ENCODE measurements at places on chromosomes 5 and 9. TPM values are rescaled to one million over a fixed set of nuclear protein-coding genes. Genes with fewer than 3 reads are reported as not detected.

Gene ARID3C
- total RNA-seq = not detected

DNA sequence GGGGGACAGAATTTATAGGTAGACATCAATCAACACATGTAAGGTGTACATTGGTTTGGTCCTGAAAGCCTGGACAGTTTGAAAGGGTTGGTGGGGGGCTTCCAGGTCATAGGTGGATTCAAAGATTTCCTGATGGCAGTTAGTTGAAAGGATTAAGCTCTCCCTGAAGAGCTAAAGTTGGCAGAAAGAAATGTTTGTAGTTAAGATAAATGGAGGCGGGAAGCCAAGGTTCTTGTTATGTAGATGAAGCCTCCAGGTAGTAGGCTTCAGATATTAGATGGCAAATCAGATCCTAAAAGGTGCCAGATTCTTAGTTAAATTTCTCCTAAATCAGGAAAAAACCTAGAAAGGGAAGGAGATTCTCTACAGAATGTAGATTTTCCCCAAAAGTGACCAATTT is 9.0 kb upstream of the LRRTM2 start:
- DNase-seq = no peak

DNA sequence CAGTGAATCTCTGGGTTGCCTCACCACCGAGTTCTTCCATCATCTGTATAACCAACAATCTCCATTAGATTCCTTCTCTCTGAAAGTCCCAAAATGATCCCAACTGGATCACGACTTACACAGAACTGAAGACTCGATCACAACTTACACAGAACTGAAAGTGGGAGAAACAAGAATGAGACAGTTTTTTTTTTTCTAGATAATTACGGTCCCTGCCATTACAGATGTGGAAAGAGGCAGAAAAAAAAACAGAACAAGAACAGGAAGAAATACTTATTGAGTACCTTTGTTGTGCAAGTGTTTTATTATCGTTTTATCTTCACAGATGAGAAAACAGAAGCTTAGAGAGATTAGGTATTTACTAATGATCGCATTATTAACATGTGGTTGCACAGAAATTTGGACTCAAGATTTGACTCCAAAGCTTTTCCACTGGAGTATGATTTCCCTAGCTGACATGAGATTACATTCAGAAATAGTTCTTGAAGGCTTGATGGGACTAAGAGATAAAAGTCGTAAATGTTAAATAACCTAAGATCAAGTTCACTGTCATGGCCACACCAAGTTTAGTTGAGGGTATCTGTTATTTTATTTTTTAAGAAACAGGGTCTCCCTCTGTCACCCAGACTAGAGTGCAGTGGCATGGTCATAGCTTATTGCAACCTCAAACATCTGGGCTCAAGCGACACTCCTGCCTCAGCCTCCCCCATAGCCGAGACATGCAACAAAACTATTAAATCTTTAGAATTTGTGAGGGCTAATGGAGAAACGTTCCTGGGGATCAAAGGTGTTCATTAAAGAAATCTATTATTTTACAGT is 8.9 kb downstream of the PLK2 start:
- DNase-seq = no peak

GRCh38 chr5:10439692-10440091 is 2.0 kb upstream of the ROPN1L start:
- DNase-seq = no peak

- no peak for DNase-seq
Measured at GRCh38 chr5:5276430-5276829, 136.3 kb downstream of the ADAMTS16 start.

DNA sequence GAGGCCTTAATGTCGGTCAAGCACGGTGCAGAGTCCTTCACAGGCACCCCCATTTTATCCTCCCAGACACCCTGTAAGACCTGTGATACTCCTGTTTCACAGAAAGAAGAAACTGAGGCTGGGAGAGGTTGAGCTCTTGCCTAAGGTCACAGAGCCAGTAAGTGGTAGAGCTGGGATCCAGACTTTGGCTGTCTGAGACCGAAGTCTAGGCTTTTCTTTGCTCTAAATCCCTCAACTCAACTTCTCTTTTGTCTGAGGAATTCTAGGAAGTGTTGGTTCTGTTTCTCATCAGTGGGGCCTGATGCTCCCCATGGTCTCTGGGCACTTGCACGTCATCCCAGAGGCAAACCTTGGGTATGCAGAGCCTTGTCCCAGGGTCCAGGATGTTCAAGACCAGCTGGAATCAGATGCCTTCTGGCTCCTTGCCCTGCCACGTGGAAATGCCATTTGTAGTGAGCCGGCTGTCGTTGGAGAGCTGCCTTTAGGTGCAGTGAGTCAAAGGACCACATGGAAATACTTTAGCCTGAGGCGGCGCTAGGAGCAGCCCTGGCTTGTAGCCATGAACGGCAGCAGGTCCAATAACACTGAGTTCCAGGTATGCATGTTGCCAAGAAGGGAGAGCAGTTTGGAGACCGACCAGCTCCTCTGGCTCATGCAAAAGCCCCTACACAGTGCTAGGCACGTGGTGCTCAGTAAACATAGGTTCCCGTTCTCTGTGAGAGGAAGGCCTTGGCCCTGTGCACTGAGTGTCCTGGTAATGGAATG is 9.2 kb downstream of the DCANP1 start:
- DNase-seq = peak; percentile 21

- DNase-seq = no peak
Measured at GRCh38 chr9:92385001-92385400, 19.4 kb downstream of the OGN start.

Gene ARL14EPL
- not detected for total RNA-seq

GRCh38 chr5:68891718-68892117 is 202.1 kb upstream of the SLC30A5 start:
- DNase-seq = no peak

Gene PHYKPL
- total RNA-seq = 43.4 TPM

DNA sequence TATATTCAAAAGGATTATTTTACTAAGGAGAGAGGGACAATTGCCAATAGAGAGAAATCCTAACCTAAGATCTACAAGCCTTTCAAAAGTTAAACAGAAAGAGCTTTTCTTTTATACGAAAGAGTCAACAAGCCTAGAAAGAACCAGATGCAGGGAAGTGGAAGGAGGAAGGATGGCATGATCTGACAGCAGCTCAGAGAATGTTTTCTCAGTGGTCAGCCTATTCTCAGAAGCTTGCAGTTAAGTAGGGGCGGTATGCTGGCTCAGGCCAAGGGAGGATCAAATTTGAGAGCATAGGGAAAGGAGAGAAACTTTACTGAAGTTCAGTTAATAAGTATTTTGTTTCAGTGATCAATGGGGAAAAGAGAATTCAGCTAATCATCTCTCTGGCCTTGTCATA is 88.0 kb upstream of the FTMT start:
- no peak for DNase-seq

GRCh38 chr5:14035859-14036503 is 91.5 kb upstream of the DNAH5 start:
- DNase-seq = peak; percentile 59

DNA sequence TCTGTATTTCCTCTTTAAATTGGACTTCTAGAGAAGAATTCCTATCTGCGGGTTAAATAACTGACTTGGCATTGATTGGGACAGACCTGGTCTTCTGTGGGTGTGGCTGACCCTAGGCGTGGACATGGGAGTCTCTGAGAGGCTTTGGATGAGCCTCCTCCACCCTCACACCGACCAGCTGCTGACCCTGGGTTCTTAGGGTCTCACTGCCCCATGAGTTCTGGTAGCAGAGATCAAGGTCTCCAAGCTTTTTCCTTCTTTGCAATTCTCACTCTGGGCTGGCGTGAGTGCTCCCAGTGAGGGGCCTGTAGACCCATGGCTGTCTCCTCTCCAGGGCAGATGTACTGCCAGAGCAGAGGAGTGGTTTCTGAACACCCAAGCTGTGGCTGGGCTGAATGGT is 41.6 kb upstream of the PITX1 start:
- DNase-seq = no peak

GRCh38 chr9:124306098-124306735 is 48.5 kb downstream of the NEK6 start:
- DNase-seq = no peak

- no peak for DNase-seq
Measured at GRCh38 chr5:154648706-154649105, 106.5 kb upstream of the LARP1 start.

Gene RNF180
- 18.0 TPM for total RNA-seq

Gene CAMK2A
- total RNA-seq = 0.50 TPM

- DNase-seq = no peak
Measured at GRCh38 chr9:92147030-92147851, 32.0 kb upstream of the SPTLC1 start.

DNA sequence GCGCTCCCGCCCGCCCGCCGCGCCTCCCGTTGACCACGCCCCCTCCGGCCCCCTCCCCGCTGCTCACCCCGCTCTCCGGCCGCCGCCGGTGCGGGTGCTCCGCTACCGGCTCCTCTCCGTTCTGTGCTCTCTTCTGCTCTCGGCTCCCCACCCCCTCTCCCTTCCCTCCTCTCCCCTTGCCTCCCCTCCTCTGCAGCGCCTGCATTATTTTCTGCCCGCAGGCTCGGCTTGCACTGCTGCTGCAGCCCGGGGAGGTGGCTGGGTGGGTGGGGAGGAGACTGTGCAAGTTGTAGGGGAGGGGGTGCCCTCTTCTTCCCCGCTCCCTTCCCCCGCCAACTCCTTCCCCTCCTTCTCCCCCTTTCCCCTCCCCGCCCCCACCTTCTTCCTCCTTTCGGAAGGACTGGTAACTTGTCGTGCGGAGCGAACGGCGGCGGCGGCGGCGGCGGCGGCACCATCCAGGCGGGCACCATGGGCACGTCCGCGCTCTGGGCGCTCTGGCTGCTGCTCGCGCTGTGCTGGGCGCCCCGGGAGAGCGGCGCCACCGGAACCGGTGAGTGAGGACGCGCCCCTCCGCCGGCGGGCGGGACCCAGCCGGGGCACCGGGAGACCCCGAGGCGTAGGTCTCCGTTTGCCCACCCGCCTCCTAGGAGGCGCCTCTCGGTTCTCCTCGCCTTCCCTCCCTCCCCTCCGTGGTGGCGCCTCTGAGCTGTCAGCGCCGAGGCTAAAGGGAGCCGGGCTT is at the start of gene VLDLR:
Gene VLDLR (plus strand): TSS at position 66 of the 739 bp plus-strand sequence. CDS start 403 bp downstream, at position 469.
- DNase-seq = peak; percentile 48

DNA sequence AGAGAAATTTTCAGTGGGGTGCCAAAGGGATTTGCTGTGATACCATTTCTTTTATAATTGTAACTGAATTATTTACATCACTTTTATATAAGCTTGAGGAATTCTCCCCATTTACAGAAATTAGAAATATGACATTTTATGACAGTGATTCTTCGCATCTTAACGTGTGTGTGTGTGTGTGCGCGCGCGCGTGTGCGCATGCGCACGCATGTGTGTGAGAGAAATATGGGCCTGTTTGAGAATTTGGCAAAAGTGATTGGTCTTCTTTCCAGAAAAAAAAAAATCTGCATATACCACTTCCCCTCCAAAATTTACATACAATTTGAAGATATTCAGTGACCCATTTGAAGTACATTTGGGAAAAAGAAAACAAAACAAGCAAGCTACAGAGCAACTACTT is 190.7 kb upstream of the PDE4D start:
- no peak for DNase-seq

DNA sequence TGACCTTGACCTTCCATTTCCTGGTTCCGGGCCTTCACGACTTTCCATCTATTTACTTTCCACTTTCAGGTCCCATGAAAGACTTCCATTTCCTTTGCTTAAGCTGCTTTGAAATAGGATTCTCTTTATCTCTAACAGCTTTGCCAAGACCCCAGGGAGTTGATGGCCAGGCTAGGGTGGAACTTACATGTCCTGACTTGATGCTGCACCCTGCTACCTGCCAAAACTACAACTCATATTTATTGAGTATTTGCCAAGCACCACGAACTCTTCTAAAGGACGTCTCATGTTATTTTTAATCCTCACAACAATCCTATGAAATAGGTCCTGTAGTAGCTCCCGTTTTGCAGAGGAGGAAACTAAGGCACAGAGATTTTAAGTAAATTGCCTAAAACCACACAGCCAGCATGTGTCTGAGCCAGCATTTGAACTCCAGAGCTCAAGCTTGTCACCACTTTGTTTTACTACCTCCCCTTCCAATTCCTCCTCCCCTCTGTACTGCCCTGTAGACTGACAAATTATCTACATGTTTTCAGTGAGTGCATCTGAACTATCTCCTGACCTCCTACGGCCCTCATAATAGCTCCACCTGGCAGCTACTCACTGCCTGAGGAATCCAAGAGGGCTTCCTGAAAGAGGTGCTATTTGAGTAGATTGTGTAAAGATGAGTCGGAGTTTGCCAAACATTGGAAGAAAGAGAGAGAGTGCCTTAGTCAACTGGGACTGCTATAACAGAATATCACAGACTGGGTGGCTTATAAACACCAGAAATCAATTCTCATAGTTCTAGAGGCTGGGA is 38.4 kb upstream of the SMIM23 start:
- DNase-seq = no peak

DNA sequence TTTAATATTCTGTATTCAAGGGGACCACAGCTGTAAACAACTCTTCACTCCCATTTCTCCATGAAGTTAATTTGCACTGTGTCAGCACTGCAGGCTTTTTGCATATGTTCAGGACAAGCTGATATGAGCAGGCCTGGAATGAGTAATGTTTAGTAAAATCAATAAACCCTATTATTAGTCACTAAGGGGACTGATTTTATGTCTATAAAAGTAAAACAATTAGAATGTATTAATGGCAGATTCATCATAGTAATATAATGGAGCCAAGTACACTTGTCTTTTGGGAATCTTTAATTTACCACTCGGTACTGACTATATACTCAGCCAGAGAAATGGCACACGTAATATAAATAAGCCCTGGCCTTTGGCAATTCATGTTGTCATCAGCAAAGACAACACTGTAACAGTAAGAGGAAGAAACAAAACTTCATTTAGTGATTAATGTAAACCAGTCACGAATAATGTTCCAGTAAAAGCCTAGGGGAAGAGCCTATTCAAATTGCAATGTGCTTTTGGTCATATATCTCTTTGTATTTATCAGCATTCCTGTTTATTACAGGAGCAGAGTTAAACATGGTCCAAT is 111.6 kb downstream of the ZNF608 start:
- DNase-seq = no peak

Gene MRPL41
- total RNA-seq = 75.8 TPM

DNA sequence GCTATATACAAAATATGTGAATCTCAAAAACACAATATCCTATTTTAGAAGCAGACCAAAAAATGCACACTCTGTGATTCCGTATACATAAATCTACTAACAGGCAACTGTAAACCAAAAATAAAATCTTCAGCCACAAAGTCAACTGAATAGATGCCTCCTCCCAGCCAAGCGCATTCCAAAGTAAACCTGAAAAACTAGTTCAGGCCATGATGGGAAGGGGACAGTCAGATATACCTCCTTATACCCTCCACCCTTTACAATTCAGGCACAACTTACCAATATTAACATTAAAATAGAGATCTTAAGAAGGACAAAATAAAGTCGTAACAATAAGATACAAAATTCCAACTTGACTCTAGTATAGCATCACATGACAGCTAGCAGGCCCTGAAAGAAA is 1604.5 kb upstream of the NUDT12 start:
- DNase-seq = no peak

Gene TMC1
- 5.3 TPM for total RNA-seq

All from prostate gland (tissue), 2 donors.